Upper lobe of left lung (tissue), 6 donors: ENCODE measurements at places on chromosomes 13 and 19. TPM values are rescaled to one million over a fixed set of nuclear protein-coding genes. Genes with fewer than 3 reads are reported as not detected.

Gene SULT2A1
- total RNA-seq = not detected

DNA sequence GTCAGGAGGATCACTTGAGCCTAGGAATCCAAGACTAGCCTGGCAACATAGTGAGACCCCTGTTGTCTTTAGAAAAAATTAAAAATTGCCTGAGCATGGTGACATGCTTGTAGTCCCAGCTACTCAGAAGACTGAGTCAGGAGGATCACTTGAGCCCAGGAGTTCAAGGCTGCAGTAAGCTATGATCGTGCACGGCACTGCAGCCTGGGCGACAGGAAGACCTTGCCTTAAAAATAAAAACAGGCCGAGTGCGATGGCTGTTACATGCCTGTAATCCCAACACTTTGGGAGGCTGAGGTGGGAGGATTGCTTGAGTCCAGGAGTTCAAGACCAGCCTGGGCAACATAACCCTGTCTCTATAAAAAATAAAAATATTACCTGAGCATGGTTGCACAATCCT lies 5.4 kb downstream of the HNRNPUL1 start:
- no peak overlapping the region for H3K4me3 ChIP-seq
- DNase-seq = no peak
- peaks cover 64% of the 10 kb centered on the region for H3K36me3 ChIP-seq
- no peak overlapping the region for H3K27ac ChIP-seq
- peaks cover 29% of the 10 kb centered on the region for H3K4me1 ChIP-seq
- no peaks in the 10 kb centered on the region for H3K27me3 ChIP-seq

Gene KCNJ14
- 0.54 TPM for total RNA-seq

GRCh38 chr19:3404324-3405260 lies 38.2 kb downstream of the NFIC start:
- peaks cover 48% of the 10 kb centered on the region for H3K4me1 ChIP-seq
- no peaks in the 10 kb centered on the region for H3K36me3 ChIP-seq
- peak overlapping the region; percentile 25 for H3K4me3 ChIP-seq
- H3K27ac ChIP-seq = peak overlapping the region; percentile 97
- H3K27me3 ChIP-seq = no peaks in the 10 kb centered on the region
- DNase-seq = peak; percentile 78
